ENCODE measurements at places on chromosomes 3 and 15.
A peak's percentile ranks its signal among the peaks of the same experiment; 100 is the strongest.

GRCh38 chr15:63860555-63860954, 26.8 kb upstream of the HERC1 start:
- DNase-seq, result no peak

DNA sequence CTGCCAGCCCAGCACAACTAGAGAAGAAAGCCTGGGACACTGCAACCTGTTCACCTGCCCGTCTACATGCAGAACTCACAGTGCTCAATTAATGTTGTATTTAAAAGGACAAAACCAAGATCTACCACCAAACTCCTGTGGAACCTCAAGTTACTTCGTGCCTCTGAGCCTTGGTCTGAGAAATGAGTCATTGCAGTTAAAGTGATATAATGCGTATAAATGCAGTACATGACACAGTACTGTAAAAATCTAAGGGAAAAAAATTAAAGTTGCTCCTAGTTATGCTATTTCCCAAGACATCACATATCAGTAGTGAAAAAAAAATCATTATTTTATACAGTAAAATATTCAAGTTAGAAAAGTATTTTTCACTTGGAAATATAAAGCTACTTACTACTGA, 138.9 kb downstream of the ZIC4 start:
- DNase-seq, result no peak

DNA sequence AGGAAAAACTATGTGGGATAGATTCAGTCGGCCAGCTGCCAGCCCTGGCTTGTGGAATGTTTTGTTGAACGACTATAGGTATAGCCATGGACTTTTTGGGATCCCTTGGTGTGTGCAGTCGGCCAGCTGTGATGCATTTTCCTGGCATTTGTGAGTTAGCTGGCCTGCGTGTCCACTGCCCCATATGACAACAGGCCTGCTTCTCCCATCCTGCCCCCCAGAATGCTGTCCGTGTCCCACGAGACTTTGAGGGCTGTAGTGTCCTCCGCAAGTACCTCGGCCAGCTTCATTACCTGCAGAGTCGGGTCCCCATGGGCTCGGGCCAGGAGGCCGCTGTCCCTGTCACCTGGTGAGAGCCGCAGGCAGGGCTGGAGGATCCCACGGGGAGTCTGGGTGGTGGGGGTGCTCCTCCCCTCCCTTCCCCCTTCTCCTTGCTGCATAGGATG, 23.6 kb downstream of the PTPN23 start:
- no peak for DNase-seq

DNA sequence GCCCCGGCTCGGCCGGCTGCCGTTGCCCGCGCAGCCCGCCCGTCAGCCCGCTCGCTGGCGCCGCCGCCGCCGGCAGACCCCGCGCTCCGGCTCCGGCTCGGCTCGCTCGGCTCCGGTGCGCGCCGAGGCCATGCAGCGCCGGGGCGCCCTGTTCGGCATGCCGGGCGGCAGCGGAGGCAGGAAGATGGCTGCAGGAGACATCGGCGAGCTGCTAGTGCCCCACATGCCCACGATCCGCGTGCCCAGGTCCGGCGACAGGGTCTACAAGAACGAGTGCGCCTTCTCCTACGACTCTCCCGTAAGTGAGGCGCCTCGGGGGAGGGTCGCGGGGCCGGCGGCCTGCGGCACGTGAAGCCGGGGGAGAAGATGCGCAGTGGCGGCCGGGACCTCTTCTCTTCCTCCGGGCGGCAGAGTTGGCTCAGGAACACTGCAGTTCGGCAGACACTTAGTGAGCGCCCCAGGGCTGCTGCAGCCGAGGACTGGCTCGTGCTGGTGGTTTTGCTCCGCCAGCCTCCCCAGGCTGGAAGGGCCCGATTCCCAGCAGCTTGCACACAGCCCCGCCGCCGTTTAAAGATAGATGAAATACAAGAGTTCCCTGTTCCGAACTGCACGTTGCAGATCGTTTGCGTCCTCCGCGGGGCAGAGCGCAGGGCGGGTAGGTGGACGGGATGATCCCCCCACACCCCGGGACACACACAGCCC, 407 bp downstream of the USP13 start:
- peak; percentile 37 for DNase-seq

GRCh38 chr3:108036401-108036800, 54.4 kb downstream of the CD47 start:
- DNase-seq, result no peak

DNA sequence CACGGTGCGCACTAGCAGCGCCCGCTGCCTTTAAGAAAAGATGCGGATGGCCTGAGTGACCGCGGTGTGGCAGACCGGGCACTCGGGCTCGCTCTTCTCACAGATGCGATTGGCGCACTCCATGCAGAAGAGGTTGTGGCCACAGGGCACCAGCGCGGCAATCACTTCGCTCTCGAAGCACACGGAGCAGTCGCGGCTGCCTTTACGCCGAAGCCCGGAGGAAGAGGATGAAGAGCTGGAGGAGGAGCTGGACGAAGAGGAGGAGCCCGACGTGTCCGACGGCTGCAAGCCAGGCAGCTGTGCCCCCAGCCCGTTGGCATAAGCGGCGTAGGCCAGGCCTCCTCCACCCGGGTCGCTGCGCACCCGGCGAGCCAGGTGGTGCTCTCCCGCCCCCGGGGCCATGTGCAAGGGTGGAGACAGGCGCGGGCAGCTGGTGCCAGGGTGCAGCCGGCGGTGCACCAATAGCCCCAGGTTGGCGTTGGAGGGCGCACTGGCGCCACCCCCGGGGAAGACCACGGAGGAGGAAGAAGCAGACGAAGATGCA, 2.6 kb downstream of the MEX3B start:
- DNase-seq, result no peak

DNA sequence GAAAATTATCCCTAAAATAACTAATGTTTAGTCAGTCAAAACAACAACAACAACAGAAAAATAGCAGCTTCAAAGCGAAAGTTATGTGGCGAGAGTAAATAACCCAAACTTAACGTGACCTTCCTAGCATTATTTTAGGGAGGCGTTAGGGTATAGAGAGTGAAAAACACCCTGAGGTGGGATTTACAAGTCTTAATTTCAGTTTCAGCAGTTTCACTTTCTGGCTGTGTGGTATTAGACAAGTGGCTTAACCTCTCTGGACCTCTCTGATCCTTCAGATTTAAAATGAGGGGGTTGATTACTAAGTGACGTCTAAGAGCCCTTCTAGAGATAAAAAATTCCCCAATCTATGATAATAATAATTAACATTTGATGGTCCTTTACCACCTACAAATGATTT, 291.2 kb downstream of the ZBTB20 start:
- no peak for DNase-seq

GRCh38 chr3:123909785-123910184, 25.7 kb upstream of the MYLK start:
- no peak for DNase-seq

- DNase-seq, result no peak
These were observed 323.1 kb upstream of the CBLB start for GRCh38 chr3:106191913-106192312.

GRCh38 chr3:105729667-105730066, 139.1 kb downstream of the CBLB start:
- DNase-seq, result no peak

GRCh38 chr3:128349963-128350599, 116.6 kb downstream of the DNAJB8 start:
- no peak for DNase-seq

DNA sequence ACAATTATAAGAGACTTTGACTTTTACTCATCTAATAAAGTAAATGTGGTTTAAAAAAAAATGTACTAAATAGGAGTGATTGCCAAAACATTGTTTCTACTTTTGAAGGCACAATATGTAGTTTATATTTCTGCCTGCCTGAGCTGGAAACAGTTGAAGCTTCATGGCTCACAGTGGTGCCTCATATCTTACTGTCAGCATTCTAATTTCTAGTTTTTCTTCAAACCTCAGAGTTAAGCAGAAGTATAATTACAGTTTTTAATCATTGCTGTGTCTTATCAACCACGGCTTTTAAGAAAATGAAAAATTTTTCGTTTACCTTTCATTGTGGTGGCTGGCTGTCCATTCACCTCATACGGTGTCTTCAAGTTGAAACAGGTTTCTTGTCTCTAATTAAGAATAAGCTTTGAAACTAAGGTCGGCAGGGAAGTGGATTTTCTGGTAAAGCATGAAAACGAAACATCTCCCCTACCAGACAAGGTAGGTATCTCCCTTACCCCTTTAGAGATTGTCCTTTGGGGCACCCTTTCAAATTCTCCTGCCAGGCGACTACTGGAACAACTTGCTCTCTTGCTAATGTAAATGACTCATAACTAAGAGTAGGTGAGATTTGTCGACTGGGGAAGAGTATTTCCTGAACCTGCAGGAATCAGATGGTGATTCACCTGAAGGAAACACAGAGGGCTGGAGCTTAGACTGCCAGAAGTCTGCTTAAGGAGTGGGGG, at the start of gene GPR87:
GPR87 (minus strand) TSS at position 554 of the 725 bp plus-strand sequence. CDS start 16,720 bp downstream, outside the sequence.
- DNase-seq, result no peak

GRCh38 chr15:63509955-63510940, 5.9 kb downstream of the USP3 start:
- DNase-seq, result no peak

GRCh38 chr3:134460965-134461364, 24.8 kb downstream of the ANAPC13 start:
- no peak for DNase-seq

DNA sequence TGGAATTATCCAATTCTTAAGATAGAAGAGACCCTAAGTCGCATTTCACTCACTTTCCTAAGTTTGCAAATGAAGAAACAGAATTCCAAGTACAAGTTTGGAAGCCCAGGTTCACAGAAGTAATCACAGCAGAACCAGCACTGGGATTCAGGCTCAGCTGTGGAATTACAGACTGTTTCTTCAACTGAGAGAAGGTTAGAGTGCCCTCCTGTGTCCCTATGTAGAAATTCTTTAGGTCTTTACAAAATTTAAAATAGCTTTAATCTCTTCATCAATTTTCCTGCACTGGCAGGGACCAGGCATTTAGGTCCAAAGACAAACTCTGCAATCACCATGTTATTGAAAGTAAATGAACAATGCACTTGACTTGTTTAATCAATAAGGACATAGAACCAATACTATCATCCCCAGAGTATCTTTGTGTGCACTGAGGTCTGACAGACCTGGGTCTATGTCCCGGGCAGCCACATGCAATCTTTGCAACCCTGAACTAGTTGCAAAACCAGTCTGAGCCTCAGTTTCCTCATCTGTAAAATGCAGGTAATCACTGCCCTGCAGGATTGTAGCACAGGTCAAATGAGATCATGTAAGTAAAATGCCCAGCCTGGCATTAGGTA, 96.3 kb upstream of the ZBED2 start:
- DNase-seq, result no peak

All from T-helper 9 cell (primary cell).